PC-3 (cell line): ENCODE measurements at places on chromosomes 11 and 22.

DNA sequence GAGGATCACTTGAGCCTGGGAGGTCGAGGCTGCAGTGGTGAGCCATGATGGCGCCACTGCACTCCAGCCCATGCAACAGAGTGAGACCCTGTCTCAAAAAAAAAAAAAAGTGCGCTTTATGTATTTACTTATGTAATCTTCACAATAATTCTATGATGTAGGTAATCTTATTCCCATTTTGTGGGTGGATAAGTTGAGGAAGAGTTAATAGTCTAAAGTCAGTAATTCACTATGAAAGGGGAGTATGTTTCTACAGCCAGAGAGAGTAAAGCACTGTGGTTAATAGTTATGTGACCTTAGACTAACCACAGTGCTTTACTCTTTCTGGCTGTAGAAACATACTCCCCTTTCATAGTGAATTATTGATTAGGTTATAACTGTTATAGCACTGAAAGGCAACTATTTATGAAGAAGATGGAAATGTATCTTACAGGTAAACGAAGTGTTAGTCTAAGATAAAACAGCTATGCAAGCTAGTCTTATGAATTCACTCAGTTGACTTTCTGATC, 11.9 kb downstream of the CTR9 start:
- DNase-seq, result no peak

- no peak for DNase-seq
Observed at GRCh38 chr11:73189315-73189714, 28.8 kb upstream of the P2RY2 start.

DNA sequence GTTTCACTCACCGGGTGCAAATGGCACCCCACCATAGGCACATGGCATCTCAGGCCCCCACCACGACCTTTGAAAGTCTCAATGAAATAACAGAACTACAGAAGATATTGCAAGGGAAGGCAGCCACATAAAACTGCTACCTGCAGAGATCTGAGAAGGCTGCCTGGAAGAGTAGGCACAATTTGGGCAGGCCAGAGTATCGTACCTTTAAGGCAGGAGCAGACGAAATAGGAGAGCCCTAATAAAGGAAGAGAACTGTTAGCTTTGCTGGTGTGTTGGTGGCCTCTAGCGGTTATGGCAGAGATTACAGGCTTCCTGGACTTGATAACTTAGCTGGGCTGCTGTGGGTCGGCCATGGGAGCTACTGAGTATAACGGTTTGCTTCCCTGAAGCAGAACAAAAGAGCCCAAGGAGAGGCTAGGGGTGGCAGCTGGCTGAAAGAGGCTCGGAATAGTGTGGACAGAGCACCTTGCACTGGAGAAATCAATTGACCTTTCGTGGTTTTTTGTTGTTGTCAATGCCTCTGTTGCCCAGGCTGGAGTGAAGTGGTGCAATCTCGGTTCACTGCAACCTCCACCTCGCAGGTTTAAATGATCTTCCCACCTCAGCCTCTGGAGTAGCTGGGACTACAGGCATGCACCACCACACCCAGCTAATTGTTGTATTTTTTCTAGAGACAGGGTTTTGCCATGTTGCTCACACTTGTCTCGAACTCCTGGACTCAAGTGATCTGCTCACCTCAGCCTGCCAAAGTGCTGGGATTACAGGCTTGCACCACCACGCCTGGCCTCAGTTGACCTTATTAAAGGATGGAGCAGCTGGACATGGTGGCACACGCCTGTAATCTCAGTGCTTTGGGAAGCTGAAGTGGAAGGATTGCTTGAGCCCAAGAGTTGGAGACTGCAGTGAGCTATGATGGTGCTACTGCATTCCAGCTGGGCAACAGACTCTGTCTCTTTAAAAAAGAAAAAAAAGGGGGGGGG, 4.8 kb downstream of the SDF2L1 start:
- DNase-seq, result peak; percentile 79

- no peak for DNase-seq
Observed at GRCh38 chr11:2398664-2399355, 1.7 kb upstream of the TSSC4 start.

GRCh38 chr22:38868886-38869381, 3.1 kb downstream of the CBX6 start:
- DNase-seq, result peak; percentile 73

DNA sequence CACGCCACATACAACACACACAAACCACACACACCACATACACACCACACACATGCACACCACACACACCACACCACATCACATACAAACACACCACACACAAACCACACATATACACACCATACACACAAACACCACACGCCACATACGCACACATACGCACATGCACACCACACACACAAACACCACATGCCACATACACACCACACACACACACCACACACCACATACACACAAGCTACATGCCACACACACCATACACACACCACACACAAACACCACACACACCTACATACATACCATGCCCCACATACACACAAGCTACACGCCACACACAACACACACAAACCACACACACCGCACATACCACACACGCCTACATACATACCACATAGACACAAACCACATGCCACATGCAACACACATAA, 15.7 kb upstream of the TH start:
- DNase-seq, result no peak
